Stimulated activated CD8-positive, alpha-beta memory T cell treated with anti-CD3 and anti-CD28 coated beads, Interleukin-4, amount 100 ng/mL, for 4 hours (primary cell): ENCODE measurements at places on chromosomes 3 and 15.

GRCh38 chr3:182737825-182738224, 55.5 kb upstream of the ATP11B start:
- DNase-seq, result no peak

GRCh38 chr3:54862526-54862925, 65.3 kb downstream of the LRTM1 start:
- no peak for DNase-seq

- DNase-seq, result no peak
Measured at GRCh38 chr3:121894301-121894990, at the start of gene SLC15A2. Gene SLC15A2 (plus strand): TSS chr3:121894401. CDS start chr3:121894477, 76 bp downstream.

DNA sequence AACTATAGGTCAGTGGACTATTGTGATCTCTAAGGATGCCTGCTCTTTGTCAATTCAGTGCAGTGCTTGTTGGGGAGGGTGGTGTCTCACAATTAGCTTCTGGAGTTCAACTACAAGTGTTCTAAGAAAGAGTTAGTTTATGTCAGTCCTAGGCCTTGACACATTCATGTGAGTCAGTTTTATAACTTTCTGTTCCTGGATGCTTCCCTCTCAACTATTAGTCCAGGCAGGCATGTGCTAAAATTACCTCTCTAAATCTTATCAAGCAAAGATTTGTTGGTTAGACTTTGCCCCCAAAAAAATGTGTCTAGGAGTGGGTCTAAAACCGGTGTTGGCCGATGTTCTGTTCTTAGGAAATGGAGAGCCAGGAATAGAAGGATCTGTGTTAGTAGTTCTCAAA, 378.3 kb downstream of the IL5RA start:
- no peak for DNase-seq

GRCh38 chr3:8458711-8459110, 42.9 kb upstream of the LMCD1 start:
- DNase-seq, result no peak

DNA sequence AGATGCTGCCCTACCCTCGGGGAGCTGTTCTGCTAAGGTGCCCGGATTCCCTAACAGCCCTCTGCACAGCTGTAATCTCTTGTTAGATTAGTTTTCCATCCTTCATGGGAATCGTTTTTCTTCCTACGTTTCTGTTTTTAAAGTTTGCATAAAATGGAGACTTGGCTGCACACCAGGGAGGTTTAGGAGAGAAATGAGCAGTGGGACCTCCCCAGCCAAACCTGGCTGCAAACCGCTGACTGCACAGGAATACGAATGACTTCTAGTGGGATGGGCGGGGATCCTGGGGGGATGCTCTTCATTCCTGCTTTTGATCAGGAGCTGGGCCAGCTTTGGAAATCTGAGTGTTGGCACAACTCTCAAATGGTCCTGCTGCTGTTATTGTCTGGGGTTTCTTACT, 77.5 kb downstream of the THSD4 start:
- DNase-seq, result no peak

DNA sequence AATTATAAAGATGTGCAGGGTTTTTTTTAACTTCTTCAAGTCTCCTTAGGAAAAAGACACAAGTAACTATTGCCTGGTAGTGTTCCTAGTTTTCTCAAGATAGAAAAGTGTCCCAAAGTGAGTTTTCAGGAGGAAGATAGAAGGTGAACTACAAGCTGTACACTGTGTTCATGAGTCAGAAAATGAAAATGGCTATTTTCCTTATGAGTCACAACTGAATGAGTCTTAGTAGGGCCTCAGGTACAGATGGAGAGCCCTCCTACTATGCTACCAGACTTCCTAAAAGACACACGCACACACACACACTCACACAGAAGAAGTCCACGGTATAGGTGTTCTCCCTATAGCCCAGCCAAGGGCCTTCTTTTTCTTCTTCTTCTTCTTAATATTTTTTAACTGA, 3.1 kb downstream of the MYO1E start:
- no peak for DNase-seq

- DNase-seq, result no peak
Measured at GRCh38 chr3:70433091-70433490, 120.7 kb upstream of the MDFIC2 start.

GRCh38 chr3:108073764-108074431, 16.9 kb downstream of the CD47 start:
- no peak for DNase-seq

DNA sequence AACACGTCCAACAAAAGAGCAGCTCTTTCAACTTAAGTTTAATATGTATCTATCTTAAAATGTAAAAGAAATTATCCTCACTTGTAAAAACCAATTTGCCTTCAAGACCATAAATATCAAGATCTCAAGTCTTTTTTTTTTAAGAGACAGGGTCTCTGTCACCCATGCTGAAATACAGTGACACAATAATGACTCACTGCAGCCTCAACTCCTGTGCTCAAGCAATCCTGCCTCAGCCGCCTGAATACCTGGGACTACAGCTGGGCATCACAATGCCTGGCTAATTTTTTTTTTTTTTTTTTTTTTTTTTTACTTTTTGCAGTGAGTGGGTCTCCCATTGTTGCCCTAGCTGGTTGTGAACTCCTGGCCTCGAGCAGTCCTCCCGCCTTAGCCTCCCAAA, 26.0 kb downstream of the ACAP2 start:
- DNase-seq, result no peak

DNA sequence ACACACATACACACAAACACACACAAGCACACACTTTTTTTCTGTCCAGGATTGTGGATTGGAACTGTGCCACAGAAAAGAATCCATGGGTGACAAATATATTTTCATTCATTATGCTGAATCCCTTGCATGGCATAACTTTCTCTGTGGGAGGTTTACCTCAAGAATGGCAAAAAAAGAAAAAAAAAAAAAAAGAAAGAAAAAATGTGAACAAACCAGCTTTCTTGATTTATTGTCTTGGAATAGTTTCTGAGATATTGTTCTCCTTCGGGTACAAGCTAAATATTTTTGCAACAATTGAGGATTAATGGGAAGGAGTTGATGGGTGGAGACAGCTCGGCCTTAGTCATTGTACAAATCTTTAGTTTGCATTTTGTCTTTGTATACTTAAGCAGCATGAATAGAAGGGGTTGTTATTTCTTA, 153.1 kb downstream of the GMNC start:
- no peak for DNase-seq

DNA sequence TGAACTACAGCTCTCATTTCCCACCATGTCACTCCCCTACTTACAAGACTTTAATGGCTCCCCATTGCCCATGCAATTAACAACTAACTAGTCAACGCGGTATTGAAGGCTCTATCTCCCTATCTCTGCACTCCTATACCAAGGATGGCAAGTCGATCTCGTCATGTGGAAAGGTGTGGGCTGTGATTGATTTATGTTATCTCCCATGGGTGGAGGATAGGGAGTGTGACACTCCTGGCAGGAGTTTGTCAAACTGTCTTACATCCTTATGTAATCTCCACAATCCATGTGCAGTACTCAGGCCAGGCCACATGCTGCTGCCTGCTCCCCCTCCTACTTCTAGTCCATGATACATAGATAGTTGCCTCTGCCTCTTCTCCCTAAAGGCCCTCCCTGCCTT, 3.2 kb upstream of the RORA start:
- DNase-seq, result no peak

DNA sequence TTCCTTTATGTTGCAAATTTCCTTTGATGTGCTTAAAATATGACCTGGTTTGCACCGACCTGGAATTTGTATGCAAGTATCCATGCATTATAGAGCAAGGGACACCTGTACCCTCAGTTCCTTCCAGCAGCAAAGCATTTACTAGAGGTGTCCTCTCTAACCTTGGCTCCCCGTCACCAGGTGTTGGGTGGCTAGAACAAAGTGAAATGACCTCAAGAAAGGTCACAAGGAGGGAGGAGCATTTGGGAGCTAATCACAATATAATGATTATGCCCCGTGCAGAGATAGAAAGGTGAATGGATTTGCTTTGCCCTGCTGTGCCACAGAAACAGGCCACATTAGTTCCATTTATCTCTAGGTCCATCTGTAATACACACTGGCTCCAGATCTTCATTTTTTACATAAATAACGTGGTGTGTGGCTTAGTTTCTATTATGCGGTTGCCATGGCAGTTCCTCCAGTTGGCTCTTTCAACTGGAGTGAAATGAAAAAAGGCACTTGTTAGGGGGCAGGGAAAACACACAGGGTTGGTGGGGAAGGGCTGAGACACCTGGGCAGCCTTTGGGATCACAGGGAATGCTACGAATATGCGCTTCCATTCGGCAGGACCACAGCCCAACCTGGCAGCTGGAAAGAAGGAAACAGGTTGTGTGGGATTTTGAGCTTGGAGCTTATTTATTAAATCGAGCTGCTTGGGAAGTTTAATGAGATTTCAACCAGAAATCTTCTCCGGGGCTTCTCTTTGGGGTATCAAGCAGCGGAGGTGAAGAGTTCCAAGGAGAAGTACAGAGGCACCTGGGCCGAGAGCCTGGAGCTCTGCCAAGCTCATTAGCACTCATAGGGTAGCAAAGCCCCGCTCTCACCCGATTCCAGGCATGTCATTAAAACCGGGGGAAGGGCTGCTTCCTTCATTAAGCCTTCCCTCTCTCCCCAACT, 233.5 kb upstream of the ST8SIA2 start:
- DNase-seq, result no peak

DNA sequence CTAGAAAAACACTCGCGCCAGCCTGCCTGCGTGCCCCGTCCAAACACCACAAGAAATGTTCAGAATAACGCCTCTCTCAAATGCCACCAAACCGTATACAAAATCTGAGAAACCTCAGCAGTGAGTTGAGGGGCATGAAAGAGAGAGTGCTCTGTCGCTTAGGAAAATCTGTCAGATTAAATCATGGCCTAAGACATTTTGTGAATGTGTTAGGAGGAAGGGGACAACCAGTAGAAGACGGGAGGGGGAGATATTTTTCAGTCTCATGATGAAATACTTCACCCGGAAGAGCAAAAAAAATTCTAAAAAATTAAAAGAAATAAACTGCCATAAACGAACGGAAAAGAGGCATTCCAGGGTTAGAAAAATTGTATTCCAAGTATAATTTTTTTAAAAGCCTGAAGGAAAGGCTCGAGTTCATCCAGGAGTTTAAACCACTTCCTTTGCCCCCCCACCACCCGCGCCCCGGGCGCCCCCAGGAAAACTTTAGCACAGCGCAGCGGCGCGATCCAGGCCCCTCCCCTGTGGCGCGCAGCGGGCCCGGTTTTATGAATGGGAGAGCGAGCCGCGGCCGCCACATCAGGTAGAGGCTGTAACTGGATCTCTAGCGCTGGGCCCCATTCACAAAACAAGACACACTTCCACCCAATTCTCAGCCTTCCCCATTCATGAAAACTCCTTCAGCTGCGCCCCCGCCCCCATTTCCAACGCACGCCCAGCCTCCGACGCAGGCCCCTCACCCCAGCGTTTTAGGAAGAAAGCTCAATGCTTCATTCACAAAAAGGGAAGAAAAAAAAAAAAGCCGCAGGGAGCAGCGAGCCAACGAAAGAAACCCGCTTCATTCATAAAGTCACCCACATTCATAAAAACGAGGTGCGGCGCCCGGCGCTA, 1.4 kb downstream of the ETV5 start:
- no peak for DNase-seq

DNA sequence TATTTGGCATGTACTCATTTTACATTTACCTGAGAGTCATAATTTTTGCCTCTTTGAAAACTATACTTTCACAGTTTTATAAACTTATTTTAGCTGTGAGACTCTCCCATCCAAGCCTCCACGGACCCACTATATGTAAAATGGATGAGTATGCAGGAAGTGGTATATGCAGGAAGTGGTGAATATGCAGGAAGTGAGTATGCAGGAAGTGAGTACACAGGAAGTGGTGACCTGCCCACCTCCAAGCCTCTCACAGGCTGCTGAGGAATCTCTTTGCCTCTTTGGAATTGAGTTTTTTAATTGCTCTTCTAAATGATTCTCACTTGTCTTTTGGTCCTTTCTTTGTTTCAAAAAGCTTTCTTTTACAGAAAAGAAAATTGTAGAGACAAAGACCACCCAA, 85.2 kb downstream of the KBTBD8 start:
- DNase-seq, result no peak

- no peak for DNase-seq
Measured at GRCh38 chr15:90422043-90422442, 34.0 kb downstream of the IQGAP1 start.

- no peak for DNase-seq
Measured at GRCh38 chr3:49019941-49020329, 1.6 kb upstream of the DALRD3 start.

GRCh38 chr3:18035641-18036449, 293.4 kb upstream of the TBC1D5 start:
- DNase-seq, result no peak

DNA sequence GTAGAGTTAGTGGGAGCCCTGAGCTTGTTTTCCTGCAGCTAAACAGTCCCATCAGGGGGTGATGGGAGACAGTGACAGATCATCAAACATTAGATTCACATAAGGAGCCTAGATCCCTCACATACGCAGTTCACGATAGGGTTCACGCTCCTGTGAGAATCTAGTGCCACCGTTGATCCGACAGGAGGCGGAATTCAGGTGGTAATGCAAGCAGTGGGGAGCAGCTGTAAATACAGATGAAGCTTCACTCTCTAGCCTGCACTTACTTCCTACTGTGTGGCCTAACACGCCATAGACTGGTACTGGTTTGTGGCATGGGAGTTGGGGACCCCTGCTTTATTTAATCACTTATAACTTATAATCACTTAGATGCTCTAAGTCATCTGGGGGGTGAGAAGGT, 179.1 kb downstream of the AKAP13 start:
- DNase-seq, result no peak

DNA sequence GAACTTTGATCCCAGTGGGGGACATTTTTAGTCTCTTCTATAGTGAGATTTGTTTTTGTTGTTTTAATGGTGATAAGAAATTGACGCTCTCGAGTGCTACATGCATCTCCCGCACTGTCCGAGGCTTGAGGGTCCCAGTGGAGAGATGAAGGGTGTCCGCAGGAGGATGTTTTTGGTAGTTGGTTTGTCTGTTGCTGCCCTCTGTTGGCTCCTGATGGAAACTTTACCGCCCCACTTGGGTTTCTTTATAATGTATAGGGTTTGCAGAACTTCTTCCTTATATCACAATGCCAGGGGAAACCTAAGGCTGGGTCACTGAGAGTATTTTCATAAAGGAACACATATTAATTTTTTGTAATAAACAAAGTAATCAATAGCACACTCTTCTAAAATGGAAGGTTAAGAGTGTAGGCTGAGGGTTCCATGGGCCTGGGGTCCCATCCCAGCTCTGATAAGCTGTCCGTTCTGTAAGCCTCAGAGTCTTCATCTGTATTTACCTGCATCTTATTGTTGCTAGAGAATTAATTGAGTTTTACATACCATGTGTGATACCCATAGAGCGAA, 185.3 kb upstream of the FEZF2 start:
- DNase-seq, result no peak
